Fibroblast of skin of abdomen (primary cell): ENCODE measurements at places on chromosomes 11 and 22.

DNA sequence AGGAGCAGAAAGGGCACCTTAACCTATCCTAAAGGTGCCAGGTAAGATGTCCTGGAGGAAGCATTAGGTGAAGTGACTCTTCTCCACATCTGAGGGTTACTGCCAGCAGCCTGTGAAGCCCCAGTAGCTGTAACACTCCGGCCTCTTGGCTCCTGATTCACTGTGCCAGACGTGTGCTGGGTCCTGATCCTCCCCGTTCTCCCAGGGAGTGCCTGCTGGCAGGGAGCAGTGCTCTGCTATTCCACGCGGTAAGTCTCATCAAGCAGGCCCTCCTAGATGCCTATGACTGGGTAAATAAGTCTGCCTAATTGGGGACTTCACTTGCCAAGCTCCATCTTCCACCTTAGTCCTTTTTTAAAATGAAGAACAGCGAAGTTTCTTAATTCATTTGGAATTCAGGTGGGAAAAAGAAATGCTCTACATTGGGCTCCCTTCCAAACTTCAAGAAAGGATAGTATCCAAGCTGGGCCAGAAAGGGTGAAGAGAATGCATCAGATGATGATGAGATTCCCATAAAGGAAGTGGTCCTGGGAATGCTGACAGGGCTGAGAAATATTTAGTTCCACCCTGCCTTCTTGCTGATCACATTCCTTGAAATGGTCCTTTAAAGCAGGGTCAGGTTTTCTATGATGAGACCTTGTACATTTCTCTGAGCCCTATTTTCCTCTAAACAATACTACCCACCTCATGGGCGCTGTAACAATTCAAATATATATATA lies 188.0 kb downstream of the MAML2 start:
- peak; percentile 90 for DNase-seq

GRCh38 chr22:43395086-43395695 lies 16.6 kb upstream of the MPPED1 start:
- no peak for DNase-seq

DNA sequence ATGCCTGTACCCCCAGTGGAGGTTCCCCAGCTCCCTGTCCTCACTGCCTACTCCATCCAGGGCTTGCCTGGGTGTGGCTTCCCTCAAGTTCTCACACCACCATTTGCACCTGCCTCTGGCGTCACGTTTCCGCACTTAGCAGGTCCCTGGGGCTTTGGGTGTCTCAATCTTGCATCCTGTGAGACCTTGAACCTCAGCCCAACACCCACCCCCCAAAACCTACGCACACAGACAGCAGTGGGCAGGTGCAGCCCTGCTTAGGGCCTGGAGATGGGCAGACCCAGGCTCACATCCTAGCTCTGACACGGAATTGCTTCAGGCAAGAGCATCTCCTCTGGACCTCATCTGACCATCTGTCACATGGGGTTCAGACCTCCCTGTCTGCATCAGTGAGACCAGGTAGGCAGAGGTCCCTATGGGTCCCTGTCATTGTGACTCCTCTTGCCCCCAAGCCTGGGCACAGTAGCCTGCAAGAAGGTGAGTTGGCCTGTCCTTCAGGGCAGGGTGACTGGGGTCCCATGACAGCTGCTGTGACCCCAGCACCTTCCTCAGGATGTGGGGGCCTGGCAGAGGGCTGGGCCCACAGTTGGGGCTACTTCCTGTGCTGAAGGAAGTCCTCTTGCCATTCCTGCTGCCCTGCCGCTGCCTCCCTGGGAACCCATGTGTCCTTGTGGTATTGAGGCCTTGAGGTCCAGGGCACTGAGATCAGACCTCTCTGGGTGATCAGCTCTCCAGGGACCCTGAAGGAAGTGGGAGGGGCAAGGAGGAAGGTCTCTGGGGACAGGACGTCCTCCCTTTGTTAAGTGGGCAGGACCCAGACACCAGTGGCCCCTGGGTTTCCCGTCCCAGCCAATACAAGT lies 2.0 kb downstream of the SIPA1 start:
- no peak for DNase-seq

- no peak for DNase-seq
Observed at GRCh38 chr22:38271927-38272372, 860 bp downstream of the TMEM184B start.

DNA sequence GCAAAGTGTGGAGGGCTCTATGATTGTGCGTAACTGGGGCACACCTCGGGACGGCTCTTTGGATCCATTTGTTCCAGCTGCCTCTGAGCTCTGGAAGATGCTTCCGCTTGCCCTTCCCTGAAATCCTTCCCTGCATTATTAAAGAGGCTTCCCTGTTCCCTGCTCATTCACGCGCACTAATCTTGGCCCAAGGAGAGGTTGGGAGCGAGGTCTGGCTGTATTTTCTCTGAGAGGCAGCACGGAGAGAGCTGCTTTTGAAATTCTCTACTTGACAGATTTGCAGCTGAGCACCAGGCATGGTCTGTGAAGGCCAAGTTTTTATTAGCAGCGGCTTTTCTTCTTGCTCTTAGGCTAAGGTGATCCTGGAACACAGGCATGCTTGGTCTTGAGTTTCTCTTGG lies 94.8 kb upstream of the NTM start:
- no peak for DNase-seq
